ENCODE measurements at places on chromosomes 4 and X.

DNA sequence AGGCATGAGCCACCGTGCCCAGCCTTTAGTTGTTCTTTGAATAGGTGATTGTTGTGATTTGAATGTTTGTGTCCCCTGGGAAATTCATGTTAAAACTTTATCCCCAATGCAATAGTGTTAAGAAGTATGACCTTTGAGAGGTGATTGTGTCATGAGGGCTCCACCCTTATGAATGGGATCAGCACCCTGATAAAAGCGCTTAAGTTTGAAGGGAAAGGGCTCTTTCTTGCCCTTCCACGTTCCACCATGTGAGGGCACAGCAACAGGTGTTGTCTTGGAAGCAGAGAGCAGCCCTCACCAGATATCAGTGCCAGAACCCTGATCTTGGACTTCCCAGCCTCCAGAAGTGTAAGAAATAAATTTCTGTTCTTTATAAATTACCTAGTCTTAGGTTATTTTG lies 33.7 kb upstream of the RP2 start:
- DNase-seq: no peak

DNA sequence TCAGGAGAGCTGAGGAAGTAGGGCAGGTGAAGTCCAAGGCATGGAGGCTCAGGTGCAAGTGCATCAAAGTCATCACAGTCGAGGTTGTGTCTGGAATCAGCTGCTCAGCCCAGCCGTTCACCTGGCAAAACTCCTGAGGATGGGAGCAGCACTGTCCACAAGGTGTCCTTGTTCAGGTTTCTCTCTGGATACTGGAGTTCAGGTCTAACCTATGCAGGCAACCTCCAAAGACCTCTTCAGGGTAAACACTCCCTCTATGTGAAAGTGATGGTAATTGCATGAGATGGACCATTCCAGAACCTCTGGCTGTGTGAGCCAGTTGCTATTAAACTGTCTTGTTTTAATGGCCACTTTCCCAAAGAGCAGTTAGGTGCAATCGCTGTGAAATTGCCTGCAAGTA lies 120.2 kb upstream of the PSAPL1 start:
- DNase-seq: no peak

GRCh38 chr4:113822555-113823290 lies 61.2 kb upstream of the CAMK2D start:
- no peak for DNase-seq

DNA sequence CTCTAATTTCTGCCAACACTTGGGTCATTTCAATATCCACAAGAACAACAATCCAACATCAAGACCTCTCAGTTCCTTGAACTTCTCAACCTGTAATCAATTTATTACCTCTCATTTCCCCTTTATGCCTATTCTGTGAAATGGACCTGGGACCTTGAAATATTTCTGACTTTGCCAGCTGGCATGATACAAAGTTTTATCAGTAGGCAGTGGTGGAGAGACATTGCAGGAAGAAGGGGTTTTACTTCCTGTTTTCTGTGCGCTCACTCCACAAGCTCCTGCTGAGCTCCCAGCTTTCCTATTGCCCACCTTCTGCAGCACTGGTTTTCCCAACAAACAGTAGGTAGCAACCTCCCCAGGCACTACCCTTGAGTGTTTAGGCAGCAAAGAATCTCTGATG lies 3.5 kb upstream of the ARHGEF6 start:
- DNase-seq: no peak

DNA sequence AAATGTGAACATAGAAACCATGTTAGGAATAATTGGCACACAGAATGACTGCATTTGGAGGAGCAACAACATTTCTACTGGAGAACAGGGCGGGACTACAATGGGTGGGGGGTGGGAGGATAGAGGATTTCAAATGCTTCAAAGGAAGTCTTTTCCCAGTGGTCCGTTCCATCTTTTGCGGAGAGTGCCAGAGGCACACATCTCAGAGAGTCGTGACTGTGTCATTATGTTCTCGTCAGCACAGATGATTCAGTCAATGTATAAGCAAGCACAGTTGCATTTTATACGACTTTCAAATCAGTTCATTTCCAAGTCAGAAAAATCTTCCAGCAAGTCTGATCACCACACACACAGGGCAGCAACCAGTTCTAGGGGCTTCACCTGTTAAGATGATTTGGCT lies 22.7 kb upstream of the GPR50 start:
- no peak for DNase-seq

DNA sequence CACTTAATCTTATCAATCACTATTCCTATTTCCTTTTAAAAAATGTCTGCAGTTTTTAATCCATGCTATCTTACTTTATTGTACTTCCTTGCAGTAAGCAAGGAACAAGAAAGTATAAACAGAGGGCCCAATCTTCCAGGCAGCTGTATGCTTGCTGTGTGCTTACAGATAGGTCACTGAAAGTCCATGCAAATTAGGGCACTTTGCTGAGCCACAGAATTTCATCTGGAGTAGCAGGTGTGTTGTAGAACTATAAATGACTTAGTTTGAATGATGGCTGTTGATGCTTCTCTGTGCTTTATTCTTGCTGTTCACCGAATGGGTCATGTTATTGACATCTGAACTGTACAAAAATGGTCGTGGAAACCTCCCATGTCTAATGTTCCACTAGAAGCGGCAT lies 154.6 kb downstream of the ATOH1 start:
- DNase-seq: no peak

DNA sequence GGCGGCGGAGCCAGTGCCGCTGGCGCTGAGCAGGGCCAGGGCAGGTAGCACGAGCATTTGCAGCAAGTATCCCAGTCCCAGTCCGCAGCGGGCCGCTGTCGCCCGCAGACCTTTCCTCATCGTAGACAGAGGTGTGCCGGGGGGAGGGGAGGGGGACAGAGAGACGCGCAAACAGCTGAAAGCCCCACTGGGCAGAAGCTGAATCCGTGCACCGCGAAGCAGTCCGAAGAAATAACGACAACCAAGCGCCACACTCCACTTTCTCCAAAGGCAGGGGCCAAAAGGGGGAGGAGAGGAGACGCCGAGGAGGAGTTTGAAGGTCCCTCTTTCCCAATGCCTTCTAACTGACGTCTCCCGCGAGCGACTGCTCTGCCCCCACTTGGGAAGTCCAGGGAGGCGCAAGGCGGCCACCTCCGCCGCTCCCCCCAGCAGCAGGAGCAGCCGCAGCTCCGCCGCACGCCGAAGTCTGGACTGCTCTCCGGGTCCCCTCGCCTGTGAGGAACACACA lies at the start of gene UNC5C:
Gene UNC5C, minus strand, starts transcription at position 236 of the 508 bp plus-strand sequence.
- DNase-seq: peak; percentile 41

- no peak for DNase-seq
Measured at GRCh38 chr4:122107680-122108079, 44.5 kb upstream of the BLTP1 start.

DNA sequence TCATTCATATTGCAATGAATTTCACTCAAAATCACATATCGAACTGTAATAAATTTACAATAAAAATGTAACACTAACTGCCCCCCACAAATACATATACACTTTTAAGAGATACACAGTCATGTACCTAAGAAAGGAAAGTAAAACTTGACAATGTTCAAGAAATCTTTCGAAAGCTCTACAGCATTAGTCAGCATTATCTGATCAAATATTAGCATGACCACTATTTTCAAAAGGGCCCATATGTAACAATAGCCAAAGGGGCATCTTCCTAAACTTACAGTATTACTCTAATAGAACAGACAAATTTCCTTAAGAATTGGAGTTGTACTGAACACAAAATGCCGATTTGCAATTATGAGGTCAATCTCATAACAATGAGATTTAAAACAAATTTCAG lies 51.8 kb downstream of the STX18 start:
- DNase-seq: no peak

All from C1 segment of cervical spinal cord (tissue), 14 donors.